ENCODE measurements at places on chromosomes 12 and 14.

DNA sequence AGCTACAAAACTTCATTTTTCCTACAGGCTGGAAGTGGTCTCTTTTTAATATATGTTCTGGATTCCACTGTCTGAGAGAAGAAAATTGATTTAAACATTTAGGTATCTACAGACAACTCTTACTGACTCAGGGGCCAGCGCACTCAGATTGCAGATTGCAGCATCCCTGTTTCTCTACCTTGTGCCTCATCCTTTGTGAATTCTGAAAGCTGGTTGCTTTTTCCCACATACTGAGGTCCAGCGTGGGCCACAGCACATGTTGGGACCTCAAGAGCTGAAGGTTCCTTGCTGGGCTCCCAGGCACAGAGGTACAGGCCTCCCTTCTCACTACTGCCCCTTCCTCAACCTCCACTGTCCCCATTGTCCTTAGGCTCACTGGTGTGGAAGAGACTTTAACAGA, 101.7 kb upstream of the CCDC175 start:
- no peak for DNase-seq

GRCh38 chr14:76774821-76775694, 13.8 kb downstream of the VASH1 start:
- no peak for DNase-seq

- DNase-seq: no peak
Measured at GRCh38 chr12:67222302-67222701, 46.9 kb upstream of the CAND1 start.

DNA sequence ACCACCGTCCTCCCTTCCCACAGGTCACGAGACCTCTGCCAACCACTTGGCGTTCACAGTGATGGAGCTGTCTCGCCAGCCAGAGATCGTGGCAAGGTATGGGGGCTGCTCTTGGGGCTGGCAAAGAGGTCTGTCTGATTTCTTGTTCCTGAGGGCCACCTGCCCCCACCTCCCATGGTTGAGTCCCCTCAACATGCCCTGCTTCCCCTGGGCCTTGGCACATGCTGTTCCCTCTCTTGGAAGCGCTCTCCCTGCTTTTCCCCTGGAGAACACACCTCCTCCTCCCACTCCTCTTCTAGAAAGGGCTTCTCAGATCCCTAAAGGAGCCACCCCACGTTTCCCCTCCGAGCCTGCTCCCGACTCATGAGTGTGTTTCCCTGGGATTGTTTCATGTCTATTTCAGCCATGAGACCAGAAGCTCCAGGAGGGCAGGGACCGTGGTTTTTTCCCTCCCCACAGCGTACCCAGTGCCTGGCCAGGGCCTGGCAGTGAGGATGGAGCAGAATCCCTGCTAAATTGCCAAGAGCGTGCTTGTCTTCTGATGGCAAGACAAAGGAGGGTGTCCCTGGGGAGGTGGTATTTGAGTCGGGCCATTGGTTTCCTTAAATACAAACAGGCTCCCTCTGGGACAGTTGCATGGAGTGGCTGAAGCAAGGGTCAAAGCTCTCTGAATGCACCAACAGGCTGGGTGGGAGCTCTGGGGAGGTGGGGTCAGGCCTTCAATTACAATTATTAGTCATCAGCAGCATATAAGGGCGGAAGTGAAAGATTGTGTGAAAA, 34.1 kb downstream of the CYP46A1 start:
- DNase-seq: no peak

- no peak for DNase-seq
Measured at GRCh38 chr12:27975222-27976136, 2.9 kb upstream of the PTHLH start.

DNA sequence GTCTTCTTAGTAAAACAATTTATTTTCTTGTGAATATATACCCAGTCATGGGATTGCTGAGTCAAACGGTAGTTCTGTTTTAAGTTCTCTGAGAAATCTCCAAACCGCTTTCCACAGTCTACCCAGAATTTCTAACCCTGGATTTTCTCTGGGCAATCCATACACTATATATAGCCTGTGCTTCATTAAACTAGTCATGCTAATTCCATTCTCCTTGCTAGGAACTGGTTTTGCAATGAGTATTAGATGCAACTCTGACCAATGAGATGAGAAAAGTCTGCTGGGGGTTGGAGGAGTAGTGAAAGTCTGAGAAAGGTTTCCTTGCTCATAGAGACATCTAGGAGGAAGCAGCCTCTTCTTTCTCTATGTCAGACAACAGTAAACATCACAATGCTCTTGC, 196.1 kb upstream of the CDKN3 start:
- DNase-seq: no peak

DNA sequence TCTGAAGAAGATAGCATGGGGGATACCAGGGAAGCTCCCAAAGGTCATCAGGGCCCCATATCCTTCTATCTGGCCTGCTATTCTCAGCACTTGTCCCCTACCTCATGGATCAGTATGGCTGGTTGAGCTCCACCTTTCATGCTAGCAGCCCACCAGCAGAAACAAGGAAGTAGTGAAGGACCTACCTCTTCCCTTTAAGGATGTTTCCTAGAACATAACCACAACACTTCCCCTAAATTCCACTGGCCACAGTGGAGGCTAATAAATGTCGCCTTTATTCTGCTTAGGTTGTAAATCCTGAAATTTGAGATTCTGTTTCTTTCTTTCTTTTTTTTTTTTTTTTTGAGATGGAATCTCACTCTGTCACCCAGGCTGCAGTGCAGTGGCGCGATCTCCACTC, 128.6 kb upstream of the PARP11 start:
- no peak for DNase-seq

- no peak for DNase-seq
Measured at GRCh38 chr14:65156568-65157366, 54.5 kb upstream of the MAX start.

DNA sequence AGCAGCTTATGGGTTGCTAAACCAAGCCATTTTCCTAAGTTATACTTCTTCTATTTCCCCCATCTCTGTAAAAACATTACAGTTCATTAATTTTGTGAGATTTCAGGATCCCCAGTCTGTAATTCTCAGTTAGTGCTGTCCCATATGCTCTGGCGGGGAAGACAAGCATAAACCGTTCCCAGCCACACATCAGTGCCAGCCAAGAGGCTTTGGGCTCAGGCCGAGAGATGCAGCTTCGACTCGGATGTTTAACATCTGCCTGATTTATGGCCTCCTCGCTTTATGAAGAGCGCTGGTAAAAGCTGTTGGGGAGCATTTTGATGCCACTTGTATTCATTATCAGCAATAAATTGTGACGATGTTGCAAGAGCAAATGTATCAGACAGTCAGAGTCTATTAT, 349.1 kb upstream of the CCDC196 start:
- no peak for DNase-seq

- no peak for DNase-seq
Measured at GRCh38 chr14:87434680-87435079, 558.3 kb downstream of the GALC start.

GRCh38 chr12:11568762-11569478, 80.6 kb upstream of the ETV6 start:
- DNase-seq: no peak

- DNase-seq: no peak
Measured at GRCh38 chr14:50718949-50719348, 50.8 kb upstream of the SAV1 start.

DNA sequence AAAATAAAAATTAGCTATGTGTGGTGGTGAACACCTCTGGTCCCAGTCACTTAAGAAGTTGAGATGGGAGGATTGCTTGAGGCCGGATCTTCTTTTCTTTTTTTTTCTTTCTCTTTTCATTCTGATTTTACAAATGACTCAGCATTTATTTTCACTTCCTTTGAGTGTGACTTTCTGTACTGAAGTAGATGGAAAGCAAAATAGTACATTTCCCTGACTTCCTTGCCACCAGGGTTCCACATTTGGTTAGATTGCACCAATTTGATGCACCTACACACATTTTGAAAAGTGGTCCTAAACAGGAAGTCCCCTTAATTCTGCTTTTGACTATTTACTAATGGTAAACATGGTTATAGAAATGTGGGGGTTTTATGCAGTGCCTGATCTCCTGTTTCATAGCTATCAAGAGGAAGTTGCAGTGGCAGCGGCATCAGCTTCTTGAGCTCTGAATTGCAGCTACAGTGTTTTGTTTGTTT, 13.0 kb upstream of the LEMD3 start:
- no peak for DNase-seq

- DNase-seq: no peak
Measured at GRCh38 chr12:107169200-107169599, 75.9 kb upstream of the CRY1 start.

GRCh38 chr12:13959131-13959723, 22.2 kb downstream of the GRIN2B start:
- no peak for DNase-seq

DNA sequence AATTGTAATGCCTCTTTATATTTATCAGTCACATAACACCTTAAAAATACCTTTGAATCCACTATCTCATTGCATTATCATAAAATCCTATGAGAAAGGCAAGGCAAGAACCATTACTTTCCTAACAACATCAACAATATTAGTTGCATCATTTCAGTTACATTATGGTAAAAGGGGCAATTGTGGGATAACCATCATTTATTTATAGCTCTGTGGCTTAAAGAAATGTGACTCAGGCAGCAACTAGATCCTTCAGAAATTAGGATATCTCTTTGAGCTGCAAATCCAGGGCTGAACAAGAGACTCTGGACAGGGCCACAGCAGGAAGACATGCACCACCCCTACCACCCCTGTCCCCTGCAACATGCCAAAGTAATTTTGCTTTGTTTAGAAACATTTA, 36.4 kb downstream of the EPS8 start:
- DNase-seq: no peak

DNA sequence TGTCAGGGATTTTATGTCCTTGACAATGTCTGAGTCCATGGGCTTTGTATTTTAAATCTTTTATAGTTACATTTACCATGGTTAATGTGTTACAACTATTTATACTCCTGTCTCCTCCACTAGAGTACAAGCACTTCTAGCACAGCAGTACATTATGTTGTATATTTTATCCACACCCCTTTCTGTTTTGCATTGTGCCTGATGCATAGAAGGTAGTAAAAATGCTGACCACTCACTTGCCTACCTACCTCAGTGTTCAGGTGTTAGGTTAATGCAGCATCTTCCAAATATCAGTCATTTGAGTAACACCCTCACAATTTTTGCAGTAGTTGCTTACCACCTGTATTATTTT, 31.1 kb upstream of the SLC38A2 start:
- DNase-seq: no peak

DNA sequence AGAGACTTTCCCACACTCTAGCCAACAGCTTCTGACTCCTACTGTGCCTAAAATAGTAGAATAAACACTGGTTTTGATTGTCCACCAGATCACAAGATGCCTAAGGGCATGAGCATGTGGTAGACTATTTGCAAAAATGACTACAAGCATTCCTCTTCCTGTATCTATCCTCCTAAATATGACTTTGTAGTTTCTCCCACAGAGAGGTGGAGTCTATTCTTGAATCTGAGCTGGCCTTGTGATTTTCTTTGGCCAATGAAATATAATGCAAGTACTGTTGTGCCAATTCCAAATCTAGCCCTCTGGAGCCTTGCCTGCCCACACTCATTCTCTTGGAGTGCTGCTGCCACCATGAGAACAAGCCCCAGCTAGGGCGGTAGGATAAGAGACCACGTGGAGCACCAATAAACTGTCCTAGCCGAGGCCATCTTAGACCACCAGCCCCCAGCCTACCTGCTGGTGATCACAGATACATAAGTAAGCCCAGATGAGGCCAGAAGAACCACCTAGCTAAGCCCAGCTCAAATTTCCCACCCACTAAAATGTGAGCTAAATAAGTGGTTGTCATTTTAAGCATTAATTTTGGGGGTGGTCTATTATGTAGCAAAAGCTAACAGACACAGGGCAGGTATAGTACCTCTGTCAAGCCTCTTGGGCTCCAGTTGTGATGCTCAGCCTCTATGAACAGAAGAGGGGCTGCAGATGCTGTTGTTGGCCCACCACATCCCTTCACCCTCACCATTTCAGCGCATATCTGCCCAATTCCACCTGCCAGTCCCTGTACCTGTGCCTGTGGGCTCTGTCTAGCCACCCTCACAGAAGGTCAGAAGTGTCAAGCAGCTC, 17.9 kb downstream of the ZFP36L1 start:
- no peak for DNase-seq

DNA sequence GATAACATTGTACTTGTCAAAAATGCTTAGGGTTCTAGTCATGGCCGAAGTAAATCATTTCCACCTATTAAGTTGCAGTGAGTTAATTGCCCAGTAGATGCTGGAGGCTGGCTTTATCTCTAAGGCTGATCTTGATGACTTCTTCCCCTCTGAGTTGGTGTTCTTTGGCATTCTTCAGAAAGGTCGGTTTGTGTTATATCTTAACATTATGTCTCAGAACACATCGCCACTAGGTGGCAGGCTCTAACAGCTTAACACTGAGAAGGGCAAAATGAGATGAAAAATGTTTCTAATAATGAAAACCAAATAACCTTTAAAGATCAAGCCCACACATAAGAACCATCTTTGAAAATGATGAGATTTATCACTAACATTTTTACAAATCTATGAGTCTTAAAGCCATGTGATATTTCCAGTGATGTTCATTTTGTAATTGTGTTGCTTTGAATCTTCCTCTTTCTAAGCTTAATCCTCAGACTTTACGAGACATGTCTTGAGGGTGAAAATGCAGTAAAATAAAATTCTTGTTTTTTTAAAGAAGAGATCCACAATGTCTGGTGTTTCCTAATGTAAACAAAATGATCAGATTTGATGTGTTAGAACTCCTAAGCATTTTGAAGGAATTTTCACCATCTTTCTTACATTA, 28.6 kb downstream of the SUDS3 start:
- peak; percentile 60 for DNase-seq

- no peak for DNase-seq
Measured at GRCh38 chr12:21296751-21297406, 37.8 kb downstream of the SLCO1A2 start.

- DNase-seq: no peak
Measured at GRCh38 chr12:45478931-45479330, 250.6 kb upstream of the ARID2 start.

DNA sequence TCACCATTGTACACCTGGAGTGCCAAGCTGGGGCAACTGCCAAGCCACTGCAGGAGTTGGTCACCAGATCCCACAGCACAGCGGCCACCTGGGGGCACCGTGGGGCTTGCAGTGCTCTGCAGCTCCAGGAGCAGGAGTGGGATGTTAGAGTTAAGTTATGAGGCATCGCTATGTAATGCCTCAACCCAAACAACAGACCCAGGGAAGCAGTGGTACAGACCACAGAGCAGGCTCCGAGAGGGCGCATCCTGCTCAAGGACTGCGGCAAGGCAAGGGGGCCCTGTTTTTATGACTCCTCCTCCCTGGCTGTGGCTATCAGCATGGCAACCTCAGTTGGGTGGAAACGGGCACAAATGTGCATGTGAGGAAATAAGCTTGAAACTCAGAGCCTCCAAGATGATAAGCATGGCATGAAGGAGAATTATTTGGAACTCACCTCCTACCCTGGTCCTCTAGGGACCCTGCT, 63.1 kb downstream of the ARL6IP4 start:
- peak; percentile 79 for DNase-seq

- DNase-seq: no peak
Measured at GRCh38 chr12:95173392-95174251, 43.6 kb downstream of the FGD6 start.

DNA sequence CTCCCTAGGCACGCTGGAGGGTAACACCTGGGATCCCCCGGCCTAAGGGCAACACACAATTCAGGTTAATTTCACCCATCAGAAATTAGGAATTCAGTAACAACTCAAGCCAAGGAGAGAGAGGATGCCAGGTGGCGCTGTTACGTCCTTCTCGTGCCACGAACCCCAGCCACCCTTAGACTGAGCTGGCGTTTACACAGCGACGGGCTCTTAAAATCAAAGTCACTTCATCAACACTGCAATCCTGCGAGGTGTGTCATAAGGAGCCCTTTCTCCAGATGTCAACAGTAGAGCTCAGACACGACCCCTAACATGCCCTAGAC, 110.6 kb upstream of the TMEM132D start:
- DNase-seq: no peak

- DNase-seq: no peak
Measured at GRCh38 chr12:121515615-121516014, 65.2 kb downstream of the KDM2B start.

Measured in stimulated activated CD4-positive, alpha-beta T cell treated with anti-CD3 and anti-CD28 coated beads, Interleukin-4, amount 100 ng/mL, for 24 hours (primary cell).